Spleen (tissue), 13 donors: ENCODE measurements at places on chromosomes 2 and 18.
A peak's percentile ranks its signal among the peaks of the same experiment; 100 is the strongest.

- no peak for DNase-seq
These were observed 343.6 kb upstream of the SYT4 start for GRCh38 chr18:43620936-43621335.

GRCh38 chr2:146651361-146651760 lies 1193.5 kb upstream of the ACVR2A start:
- no peak for DNase-seq

GRCh38 chr18:44325903-44326635 lies 354.6 kb upstream of the SETBP1 start:
- DNase-seq = no peak

DNA sequence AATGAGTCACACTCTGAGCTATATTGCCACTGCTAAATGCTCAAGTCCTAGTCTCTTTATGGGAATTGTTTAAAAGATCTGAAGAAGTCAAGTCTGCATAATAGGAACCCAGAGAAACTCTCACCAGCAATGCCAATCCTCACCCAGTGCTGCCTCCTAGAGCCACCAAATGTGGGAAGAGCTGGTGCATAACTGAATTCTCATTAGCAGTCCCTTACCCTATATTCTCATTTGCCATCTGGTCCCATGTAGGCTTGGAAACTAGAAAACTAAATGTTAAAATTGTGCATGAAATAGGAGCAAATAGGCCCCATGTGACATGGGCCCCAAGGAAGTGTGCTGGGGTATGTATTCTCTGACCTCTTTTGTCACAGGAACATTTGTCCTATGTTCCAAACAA lies 224.4 kb upstream of the SMAD2 start:
- DNase-seq = no peak

- peak; percentile 90 for DNase-seq
These were observed 1.4 kb upstream of the SMYD5 start for GRCh38 chr2:73212448-73213176.

- no peak for DNase-seq
These were observed 47.6 kb downstream of the GPD2 start for GRCh38 chr2:156483741-156484173.
